ENCODE measurements at places on chromosomes 7 and 10.

- DNase-seq: no peak
Observed at GRCh38 chr7:112023786-112024185, 182.4 kb downstream of the DOCK4 start.

DNA sequence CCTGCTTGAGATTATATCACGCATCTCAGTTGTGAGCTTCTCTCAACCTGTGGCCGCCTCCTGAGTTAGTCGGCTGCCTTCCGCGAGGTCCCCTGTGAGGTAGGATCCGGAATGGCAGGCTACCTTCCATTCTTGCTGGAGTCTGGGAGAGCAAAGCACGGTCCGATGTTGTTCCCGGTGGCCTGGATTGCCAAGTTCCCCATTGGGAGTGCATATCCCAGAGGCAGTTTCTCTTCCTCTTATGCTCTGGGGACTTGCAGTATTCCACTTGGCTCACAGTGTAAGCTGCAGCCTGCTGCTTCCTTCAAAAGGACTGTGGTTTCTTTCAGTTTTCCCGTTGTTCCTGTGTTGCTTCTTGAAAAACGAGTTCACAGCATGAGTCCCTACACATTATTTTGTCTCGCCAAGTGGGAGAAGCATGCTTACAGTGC, 225.4 kb upstream of the ZWINT start:
- no peak for DNase-seq

GRCh38 chr10:110868981-110869380, 2.7 kb upstream of the PDCD4 start:
- DNase-seq: no peak

- no peak for DNase-seq
Observed at GRCh38 chr7:141709318-141709717, 1.2 kb downstream of the WEE2 start.

- no peak for DNase-seq
Observed at GRCh38 chr7:131145026-131145425, 182.7 kb upstream of the MKLN1 start.

DNA sequence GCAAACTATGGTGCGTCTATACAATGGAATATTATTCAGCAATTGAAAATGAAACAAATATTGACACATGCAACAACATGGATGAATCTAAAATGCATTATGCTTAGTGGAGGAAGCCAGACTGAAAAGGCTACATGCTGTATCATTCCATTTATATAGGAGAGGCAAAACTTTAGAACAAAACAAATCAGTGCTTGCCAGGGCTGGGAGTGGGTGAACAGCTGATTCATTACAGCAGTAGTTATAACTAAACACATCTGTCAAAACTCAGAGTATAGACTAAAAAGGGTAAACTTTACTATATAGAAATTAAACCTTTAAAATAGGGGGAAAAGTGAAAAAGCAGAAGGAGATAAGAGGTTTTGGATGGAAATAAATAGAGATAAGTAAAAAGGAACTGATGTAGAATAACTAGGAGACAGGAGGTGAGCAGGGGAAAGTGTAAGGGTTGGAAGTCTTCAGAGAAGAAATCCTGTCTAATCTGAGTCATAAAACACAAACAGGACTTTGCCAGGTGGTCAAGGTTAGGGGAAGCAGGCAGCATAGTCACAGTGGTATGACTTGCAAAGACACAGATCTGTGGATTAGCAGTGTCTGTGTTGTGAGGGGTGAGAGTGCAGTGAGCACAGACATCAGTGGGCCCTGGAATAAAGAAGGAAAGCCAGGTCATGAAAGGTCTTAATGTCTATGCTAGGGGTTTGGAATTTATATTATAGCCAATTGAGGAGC, 349.8 kb downstream of the PHTF2 start:
- no peak for DNase-seq

GRCh38 chr10:109957092-109957797, 33.9 kb upstream of the XPNPEP1 start:
- no peak for DNase-seq

DNA sequence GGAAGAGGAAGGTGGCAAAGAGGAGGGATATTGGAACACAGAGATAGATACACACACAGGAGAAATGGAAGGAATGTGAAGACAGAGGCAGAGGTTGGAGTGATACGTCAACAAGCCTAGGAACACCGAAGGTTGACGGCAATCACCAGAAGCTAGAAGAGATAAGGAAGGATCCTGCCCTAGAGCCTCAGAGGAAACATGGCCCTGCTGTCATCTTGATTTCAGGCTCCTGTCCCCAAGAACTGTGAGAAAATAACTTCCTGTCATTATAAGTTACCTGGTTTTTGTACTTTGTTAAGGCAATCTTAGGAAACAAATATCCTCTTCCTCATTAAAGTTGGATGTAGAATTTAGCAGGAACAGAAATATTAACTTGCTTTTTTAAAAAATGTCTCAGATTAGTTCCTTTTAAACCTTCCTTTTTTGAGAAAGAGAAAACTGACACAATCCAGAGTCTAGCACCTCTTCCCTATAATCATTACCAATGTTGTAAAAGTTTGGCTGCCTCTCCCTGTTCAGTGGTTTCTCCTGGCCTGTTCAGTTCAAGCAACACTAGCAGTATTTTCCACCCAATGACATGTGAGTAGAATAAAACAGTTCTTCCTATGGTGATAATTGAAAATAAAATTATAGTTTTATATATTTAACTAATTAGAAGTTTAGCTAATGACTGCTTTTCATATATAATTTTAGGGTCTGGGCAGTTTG, 28.8 kb upstream of the GNAI1 start:
- no peak for DNase-seq

GRCh38 chr7:12583176-12583575, 12.7 kb downstream of the SCIN start:
- no peak for DNase-seq

DNA sequence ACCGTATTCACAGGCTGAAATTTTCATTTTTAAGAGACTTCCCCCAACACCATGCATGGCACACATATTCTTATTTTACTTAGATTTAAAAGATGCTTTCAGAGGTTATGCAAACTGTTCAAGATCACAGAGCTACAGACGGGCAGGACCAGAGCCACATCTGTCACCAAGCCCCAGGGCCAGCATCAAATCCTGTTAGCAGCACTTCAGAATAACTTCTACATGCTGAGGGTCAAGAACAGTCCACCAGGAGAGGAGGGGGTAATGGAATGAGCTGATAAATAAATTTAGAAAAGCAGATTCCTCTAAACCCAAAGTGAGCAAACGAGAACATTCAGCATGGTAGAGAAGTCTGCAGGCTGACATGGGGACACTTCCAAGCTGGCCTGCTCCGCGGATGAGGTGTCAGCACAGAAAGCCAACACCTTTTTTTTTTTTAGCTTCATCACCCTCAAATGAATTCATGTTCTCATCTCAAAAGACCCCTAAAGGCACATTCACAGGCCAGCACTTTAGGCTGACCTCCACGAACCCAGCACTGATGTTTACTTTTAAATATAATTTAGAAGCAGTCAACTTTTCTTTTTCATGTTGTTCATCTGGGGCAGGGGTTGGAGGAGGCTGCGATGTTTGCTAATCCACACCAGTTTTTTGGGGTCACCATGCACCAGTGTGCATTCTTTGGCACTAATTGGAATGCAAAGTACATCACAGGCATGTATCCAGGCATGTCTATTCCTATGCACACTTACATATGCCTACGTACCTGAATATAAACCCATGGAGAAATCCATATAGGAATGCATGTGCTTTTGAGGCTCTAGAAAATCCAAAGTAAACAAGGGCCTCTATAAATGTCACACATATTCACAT, 249.0 kb downstream of the TNS3 start:
- no peak for DNase-seq

DNA sequence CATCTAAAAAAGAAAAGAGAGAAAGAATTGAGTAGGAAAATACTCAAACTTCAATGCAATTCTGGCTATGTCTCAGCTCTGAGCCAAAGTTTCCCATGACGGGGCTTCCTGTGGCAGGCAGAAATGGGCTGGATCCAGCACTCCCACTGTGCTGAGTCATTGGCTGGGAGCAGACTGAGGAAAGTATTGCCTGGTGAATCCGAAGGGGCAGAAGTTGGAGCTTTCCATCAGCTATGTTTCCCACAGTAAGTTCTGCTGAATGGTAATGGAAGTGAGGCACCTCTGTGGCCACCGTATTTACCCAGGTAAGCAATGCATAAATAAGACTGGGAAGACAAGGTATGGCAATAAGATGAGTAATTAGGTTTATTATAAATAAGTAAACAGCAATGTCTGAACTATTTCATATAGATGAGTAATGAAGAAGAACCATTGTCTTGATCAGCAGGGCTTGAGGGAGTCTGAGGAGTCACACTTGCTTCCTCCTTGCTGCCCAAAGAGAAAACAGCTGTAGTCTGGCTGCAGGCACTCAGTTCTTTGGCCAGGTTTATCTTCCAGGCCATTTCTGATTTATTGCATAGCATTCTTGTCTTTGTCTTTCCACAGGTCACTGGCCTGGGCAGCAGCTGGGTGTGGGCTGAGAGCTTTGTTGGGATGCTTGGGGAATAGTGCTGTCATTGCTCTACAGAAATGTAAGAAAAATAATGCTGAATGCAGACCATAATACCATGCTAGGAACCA, 255.3 kb downstream of the DNAJB9 start:
- no peak for DNase-seq

All from AML-193 (cell line).